Frontal cortex (tissue), 4 donors: ENCODE measurements at places on chromosomes 16 and 17.

- no peak for DNase-seq
These were observed 115.7 kb upstream of the PMFBP1 start for GRCh38 chr16:72287649-72288048.

DNA sequence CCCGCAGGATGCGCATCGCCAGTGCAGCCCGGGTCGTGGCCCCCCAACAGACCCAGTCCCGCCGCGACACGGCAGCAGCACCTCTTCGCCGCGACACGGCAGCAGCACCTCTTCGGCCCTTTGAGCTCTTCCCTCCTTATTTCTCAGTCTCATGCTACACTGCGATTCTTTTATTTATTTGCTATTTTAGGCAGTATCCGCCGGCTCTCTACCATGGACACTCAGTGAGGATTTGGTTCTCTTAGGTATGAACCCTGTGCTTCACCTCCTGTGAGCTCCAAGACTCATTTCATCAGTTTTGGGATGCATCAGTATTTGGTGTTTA is 8.3 kb upstream of the MAP2K3 start:
- no peak for DNase-seq

- no peak for DNase-seq
These were observed 53.3 kb downstream of the CES1 start for GRCh38 chr16:55779402-55780094.

GRCh38 chr16:19486051-19486450 is 35.8 kb downstream of the GDE1 start:
- no peak for DNase-seq

DNA sequence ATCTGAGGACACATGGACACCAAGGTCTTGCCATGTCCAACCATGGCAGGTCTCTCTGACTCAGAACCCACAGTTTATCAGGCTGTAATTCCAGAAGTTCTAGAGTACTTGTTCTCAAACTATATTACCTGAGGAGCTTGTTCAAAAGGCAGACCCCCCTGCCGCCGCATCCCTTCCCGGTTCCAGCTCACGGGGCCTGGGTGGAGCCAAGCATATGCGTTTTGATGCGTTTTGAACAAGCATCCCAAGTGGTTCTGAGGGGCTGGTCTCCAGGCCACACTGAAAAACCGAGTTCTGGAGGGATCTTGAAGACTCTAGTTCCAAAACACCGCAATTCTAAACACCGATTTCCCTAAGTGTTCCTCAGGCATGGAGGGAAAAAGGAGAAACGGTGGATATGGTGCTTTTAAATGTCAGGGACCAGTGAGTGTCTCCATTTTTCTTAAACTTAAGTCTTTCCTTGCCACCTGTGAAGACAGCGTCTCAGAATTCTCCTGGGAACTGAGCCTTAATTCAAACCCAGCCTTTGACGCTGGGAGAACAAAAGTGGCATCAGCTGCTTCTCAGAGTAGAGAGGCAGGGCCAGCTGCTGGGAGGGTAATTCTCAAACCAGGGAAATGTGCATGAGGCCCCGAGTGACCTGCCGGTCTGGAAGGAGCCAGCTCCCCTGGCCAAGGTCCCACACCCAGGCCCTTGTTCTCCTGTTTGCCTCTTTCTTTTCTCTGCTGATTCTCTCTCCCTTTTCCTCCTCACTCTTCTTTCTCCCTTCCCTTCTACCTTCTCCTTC is 84.4 kb upstream of the PLCG2 start:
- DNase-seq = no peak

DNA sequence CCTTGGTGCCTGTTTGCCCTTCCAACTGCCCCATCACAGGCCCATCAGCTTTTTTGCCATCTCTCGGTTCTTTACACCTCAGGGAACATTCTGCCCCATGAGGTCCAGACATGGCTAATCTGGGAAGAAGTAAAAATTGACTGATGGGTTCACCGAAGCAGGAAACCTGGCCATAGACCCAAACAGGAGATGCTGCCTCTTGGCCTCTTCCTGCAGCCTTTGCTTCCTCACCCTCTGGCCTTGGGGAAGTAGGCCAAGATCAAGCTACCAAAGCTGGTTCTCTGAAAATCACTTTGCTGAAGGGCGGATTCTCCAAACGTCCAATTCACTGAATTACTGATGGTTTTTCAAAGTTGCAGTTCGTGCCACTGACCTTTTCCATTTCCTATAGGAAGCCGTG is 56.1 kb downstream of the ARSG start:
- no peak for DNase-seq

- no peak for DNase-seq
These were observed 3.8 kb upstream of the PPL start for GRCh38 chr16:4940719-4941118.

- peak; percentile 40 for DNase-seq
These were observed 143.3 kb downstream of the PARN start for GRCh38 chr16:14486520-14487303.

DNA sequence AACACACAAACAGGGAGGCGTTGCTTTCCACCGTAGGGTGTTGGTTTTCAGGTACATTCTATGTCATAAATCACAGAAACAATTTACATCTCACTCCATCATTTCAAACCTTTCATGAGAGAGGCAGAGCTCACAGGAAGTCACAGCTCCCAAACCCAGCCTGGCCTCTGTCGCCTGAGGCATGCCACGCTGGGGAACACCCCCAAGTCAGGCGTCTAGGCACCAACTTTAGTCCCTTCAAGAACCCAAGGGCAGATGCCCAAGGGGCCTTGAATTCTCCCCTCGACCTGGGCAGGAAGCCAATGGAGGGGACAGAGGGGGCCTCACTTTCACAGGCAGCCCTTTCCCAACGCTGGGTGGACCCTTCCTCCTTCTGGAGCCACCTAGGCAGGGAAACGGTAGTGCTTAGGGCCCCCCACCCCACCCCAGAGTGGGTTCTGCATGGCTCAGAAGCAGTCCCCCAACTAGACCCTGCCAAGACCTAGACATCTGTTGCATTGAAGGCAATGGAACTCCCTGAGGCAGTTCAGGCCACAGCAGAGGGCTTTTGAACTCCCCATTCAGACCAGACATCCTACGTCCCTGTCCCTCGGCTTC is 10.6 kb downstream of the TBX4 start:
- DNase-seq = no peak

DNA sequence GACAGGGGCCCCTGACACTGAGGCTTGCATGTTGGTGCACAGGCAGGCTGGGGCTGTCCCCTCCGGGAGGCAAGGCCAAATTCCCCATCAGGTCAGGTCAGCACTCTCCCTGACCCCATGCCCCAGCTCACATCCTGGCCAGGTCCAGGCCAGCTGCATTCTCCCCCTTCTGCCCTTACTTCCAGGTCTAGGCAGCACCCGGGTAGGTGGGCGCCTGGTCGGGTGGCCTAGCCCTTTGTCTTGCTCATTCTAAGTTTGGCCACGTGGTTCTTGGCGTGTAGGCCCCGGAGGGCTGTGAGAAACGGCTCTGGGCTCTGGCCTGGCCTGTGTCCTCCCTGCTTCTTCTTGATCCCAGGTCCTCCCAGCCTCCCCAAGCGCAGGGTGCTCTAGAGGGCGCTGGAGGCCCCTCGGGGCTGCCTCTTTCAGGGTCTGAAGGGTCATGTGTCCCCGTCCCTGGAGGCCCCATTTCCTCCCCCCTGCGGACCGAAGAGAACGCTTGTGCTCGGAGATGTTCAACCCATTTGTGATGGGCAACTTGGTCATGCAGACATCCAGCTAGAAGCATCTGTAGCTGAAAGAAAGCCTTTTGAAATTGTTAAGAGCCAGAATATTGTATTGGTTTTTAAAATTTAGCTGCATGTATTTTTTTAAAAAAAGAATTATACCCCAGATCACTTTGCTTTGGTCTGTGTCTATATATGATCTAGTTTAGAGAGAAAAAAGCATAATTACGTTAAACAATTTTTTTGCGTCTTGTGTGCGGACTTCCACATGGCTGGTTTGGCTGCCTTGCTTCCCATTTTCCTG is 6.7 kb downstream of the BAHCC1 start:
- peak; percentile 67 for DNase-seq

GRCh38 chr17:9195961-9196670 is 174.8 kb downstream of the NTN1 start:
- no peak for DNase-seq

- no peak for DNase-seq
These were observed 83.9 kb upstream of the IRX5 start for GRCh38 chr16:54846766-54847165.

DNA sequence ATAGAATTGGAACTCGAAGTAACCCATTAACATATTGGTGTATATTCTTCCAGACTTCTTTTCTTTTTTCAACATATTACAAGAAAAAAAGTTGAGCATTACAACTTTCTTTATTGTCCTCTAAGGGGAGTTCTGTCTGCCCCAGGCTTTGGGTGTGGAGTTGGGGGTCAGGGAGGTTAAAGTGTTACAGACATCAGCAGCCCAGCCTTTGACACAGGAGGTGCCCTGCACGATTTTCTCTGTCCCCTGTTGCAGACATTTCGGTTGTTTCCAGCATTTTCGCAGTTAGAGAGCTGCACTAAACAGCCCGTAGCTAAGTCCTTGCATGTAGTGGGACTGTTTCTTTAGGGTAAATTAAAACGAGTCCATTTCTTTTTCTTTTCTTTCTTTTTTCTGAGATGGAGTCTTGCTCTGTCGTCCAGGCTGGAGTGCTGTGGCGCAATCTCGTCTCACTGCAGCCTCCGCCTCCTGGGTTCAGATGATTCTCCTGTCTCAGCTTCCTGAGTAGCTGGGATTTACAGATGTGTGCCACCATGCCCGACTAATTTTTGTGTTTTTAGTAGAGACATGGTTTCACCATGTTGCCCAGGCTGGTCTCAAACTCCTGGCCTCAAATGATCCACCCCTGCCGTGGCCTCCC is 13.4 kb upstream of the ADCY7 start:
- DNase-seq = no peak

DNA sequence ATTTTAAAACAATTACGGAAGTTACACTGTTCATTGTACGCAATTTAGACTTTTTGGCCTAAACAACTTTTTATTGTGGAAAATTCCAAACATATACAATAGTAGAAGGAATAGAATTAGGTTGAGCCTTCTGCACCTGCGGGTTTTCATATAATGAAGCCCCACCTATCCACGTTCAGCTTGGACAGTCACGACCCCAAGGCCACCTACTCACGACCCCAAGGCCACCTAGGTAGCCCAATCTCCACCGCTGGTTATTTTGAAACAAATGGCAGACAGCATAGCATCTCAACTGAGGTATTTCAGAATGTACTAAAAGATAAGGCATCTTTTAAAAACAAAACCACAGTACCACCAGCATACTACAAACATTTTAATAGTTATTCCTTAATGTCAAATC is 631 bp downstream of the NLRC5 start:
- DNase-seq = no peak

DNA sequence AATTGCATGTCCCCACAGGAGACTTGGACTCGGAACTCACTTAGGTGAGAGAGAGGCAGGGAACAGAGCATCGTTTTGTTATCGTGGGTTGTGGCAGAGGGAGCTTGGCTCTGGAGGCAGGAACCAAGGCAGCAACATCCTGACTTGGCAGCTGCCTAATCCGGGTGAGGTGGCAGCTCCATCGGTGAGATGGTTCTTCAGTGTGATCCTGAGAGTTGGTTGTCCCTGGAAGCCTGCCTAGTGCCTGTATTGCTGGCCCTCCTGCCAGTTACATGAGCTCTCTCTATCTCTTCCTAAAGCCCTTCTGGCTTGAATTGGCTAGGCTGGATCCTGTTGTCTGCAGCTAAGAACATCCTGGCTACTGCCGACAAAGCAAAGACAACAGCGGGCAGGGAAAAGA is 19.9 kb upstream of the SEC14L1 start:
- no peak for DNase-seq

DNA sequence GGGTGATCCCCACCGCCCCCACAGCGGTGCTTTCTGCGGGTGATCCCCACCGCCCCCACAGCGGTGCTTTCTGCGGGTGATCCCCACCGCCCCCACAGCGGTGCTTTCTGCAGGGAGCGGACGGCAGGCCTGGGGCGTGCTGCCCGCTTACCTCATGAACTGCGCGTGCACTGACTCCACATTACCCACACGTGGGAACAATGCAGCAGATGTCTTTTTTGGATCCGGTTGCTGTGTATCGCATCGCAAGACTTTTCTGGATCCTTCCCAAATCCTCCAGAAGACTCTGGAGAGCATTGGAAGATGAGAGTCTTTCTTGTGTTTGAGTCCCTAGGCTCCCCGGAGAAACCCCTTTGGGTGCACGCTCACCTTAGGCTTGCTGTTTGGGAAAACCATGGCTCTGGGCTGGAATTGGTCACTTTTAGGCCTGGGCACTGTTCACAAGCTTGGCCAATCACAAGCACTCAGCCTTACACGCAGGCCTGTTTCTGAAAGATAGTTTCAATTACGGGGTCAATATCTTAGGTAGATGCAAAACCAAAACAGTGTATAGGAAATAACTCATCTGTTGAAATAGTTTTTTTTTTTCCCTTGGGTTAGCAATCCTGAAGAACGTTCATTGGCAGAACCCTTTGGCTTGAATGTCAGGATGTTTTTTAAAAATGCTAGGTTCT is 201.8 kb downstream of the RPTOR start:
- DNase-seq = peak; percentile 47

DNA sequence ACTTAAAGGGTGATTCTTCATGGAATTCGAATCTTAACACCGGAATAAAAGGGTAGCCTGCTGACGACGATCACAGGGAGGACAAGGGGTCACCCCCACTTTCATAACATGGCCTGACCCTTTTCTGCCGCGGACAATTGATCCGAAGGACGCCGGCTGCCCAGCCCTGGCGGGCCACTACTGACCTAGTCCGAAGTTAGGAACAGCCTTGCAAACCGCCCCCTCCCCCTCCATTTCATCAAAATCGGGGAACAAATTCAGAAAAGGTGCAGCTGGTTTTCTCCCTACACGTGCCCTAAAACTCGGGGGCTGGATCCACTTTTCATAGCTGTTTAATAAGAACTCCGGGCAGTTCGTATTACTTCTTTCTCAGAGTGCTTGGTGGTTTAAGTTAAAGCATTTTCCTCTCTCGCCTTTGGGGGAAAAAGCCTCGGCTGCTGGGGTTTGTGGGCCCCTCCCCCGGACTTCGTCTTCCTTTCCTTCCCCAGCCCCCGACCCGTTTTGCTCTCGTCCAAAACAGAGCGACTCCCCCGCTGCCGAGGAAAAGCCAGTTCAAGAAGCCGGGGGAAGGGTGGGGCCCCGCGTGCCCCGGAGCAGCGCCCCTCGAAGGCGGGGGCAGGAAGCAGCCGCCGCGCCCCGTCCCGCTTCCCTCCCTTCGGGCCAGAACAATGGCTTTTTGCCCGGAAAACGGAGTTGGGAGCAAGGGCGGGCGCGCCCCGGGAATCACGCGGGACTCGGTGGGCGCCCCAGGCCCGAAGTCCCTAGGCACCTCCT is 641 bp upstream of the CBX2 start:
- DNase-seq = no peak
